ENCODE measurements at places on chromosomes 5 and 9.
A peak's percentile ranks its signal among the peaks of the same experiment; 100 is the strongest.

GRCh38 chr9:71001780-71002386 is 119.5 kb downstream of the TRPM3 start:
- DNase-seq, result no peak

GRCh38 chr5:129243039-129243438 is 148.5 kb downstream of the ISOC1 start:
- peak; percentile 94 for DNase-seq

GRCh38 chr5:83095957-83096539 is 18.7 kb downstream of the XRCC4 start:
- peak; percentile 88 for DNase-seq

DNA sequence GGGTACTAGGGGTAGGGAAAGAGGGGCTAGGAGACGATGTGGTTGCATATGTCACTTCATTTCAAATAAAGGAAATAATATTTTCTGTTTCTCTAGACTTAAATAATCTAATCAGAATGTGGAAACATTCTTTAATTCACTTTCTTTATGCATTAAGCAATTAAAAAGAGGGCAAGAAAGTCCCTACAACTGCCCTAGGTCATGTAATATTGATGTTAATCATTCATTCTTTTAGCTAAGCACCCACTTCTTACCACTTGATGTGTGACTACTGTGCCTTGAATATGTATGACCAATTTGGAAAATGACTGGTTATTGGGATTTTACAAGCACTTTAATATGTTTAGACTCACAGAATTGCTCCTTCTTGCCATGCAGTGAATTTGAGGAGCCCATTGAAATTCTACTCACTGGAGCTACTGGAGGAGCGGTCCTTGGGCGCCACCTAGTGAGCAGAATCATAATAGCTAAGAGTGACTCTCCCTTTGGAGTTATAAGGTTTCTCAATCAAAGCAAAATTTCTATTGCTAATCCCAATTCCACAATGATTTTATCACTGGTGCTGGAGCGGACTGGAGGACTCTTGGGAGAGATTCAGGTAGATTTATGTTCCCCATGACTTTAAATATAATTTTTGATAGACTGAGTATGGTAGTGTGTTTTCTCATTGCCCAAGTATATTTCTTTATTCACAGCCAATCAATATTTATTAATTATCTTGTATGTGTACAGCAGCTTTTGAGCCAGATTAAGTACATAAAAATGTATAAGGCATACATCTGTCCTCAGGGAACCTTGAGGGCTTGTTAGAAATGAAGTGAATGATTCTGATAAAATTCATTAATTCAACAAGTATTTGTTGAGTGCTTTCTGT is 225.1 kb downstream of the ADGRV1 start:
- peak; percentile 50 for DNase-seq

GRCh38 chr9:83059417-83059816 is 3.5 kb downstream of the RASEF start:
- no peak for DNase-seq

DNA sequence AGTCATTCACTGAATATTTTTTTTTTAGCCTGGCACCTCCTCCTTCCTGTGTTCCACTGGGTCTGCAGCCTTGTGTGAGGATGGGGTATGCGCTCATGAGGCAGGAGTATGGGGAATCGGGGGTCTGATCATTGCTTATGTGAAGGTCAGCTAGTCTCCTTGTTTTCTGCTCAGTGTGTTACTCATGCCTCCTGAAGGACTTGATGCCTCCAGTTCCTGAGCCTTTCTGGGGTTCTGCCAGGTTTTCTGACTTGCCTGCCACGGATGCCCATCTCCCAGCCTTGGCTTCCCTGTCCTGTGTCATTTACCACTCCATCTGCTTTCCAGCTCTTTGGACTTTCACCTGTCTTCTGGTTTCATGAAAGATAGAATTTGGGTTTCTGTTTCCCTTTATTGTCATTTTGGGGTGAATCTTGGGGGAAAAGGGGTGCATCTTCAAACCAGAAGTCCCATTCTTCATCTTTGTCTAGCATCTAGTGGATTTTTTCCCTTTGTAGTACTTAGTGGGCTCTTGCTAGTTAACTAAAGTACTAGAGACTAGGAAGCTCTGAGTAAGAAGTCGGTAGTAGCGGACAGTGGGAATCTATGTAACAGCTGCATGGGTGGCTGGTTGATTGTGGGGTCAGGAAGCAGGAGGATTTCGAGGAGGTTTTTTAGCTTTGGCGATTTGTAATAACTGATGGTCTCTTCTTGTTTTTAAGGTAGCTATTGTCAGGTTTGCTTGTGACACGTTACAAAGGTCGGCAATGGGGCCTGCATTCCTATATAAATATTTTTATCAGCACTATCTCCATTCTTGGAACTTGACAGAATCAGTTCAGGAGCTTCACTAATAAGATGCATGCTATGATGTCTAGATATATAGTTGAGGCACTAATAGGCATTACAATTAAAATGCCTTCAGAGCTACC is 8.2 kb downstream of the OTULIN start:
- DNase-seq, result no peak

DNA sequence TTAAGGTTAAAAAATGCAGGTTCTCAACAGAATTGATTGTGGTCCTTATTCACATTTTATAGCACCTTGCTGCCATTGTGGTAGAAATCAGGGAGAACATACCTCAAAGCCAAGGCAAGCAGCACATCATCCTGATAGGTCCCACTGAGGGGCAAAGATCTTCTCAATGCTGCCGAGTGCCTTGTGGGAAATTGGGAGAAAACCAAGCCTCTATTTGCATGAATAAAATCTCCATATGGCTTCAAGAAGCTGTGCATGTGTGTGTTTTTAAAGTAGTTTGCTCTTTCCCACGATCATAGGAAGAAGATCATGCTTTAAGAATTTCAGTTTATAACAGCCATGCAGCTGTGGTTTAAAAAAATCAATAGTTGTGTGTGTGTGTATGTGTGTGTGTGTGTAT is 216.9 kb upstream of the FBXL7 start:
- no peak for DNase-seq

DNA sequence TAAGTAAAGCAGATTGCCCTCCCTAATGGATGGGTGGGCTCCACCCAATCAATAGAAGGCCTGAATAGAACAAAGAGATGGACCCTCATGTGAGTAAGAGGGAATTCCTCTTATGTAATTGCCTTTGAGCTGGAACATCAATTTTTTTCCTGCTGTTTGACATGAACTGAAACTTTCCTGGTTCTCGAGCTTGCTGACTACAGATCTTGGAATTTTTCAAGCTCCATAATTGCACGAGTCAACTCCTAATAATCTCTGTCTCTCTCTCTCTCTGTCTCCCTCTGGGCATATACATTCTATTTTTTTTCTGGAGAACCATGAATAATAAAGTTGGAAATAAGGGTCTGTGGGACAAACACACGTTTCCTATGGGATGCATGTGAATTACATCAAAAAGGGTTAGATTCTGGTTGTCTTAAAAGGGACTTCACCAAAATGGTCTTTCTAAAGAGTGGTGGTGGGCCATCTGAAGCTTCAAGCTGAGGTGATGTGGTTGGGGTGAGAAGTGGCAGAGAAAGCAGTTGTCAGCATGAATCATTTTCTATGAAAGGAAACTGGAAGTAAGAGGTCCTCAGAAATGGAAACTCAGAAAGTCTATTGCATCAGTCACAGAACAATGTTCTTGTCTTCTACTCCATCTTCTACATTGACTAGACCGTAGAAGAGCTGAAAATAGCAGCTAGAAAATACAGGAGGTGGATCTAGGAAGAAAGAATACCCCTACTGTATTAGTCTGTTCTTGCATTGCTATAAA is 47.0 kb upstream of the HOMER1 start:
- DNase-seq, result peak; percentile 42

GRCh38 chr5:17808566-17808965 is 174.3 kb downstream of the TAF11L14 start:
- DNase-seq, result no peak

- DNase-seq, result no peak
These were observed 35.0 kb downstream of the MYO10 start for GRCh38 chr5:16901021-16901644.

DNA sequence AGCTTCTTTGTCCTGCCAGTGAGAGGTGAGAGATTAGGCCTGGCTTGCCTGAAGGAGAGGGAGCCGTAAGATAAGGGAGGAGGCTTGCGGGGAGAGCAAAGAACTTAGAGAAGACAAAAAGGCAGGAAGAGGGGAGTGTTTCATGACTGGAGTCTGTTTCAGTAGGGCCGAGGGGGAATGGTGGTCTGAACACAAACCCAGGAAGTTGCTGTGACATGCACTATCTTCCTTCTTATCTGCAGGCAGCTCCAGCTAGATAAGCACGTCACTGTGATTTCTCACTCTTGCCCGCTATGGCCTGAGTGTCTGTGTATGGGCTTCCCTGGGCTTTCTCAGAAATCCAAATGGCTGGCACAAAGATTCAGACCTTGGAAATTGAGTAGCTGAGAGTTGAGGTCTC is 307.5 kb upstream of the CLINT1 start:
- no peak for DNase-seq

DNA sequence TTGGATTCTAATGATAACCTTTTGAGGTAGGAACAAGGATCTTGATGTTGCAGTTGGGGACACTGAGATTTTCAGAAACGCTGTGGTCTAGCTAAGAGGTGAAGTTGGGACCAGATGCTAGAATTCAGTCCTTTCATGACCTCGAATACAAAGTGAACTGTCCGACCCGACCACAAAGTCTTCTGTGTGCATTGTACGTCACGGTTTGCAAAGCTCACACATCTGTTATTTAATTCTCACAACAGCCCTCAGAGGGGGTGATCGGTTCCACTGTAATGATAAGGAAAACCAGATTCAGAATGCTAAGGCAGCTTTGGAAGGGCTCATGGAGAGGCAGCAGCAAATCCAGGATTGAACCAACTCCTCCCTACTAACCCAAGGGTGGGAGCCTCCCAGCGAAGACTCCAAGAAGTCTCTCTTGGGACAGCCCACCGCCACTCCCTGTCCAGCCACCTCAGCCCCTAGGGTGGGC is 16.6 kb upstream of the KIF12 start:
- DNase-seq, result no peak

DNA sequence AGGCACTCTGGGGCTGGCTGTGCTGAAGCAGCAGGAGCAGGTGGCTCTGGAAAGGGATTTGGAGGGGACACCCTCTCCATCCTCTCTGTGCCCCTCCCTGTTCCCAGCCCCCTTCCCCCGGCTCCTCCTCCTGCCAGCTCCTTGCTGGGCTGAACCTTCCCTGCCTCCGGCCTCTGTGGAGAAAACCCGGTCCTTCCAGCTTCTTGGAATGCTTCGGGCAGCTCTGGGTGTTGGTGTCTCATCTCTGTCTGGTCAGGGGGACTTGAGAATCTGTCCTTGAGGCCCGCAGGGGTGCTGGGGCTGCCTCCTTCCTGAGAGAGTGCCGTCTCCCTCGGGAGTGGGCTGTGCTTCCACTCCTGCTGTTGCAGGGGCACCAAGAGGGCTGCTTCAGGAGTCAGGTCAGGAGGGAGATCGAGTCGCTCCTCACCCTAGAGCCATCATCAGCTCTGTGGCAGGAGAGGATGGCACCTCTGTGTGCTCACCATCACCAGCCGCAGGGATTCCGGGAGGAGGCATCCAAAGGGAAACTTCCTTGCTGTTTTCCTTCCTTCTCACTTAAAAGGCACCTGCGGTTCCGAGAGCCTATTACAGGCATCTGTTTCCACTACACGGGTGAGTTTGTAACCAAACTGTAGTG is 30.6 kb downstream of the NDUFS6 start:
- no peak for DNase-seq

- no peak for DNase-seq
These were observed 802.2 kb upstream of the WWC1 start for GRCh38 chr5:167489202-167489601.

DNA sequence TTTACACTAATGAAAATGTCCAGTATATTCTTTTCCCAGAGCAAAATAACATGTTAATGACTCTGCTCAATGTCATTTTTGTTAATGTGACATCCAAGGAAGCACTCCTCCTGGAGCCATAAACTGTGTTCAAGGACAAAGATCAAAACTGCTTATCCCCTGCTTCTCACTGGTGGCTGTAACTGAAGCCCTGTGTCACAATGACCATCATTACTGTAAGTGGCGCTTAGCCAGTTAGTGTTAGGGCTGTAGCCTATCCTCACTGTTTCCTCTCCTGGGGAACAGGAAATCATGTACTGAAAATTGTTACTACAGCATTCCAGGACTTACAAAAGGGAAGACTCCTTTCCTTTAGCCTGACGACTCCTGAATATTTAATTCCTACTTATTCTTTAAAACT is 71.7 kb upstream of the COX7C start:
- no peak for DNase-seq

- no peak for DNase-seq
These were observed 193.7 kb downstream of the CACNA1B start for GRCh38 chr9:138071292-138071691.

DNA sequence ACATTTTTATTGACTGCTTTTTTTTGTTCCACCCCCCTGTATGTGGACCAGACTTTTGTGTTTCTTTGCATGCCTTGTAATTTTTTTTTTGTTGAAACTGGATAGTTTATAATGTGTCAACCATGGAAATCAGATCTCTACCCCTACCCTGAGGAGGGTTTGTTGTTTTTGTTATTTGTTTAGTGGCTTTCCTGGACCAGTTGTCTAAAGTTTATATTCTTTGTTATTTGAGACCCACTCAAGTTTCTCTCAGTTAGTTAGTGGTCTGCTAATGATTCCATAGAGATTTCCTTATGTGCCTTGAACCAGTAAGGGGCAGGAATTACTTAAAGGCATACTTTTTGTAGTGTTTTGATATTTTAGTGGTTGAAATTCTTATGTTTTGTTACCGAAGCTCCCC is 41.1 kb downstream of the GCNT1 start:
- no peak for DNase-seq

DNA sequence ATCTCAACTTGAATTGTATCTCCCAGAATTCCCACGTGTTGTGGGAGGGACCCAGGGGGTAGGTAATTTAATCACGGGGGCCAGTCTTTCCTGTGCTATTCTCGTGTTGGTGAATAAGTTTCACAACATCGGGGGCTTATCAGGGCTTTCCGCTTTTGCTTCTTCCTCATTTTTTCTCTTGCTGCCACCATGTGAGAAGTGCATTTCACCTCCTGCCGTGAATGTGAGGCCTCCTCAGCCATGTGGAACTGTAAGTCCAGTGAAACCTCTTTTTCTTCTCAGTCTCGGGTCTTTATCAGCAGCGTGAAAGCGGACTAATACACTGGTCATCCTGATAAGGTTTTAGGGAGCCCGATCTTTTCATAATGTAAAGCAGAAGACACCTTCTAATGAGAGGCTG is 687.0 kb upstream of the FTMT start:
- DNase-seq, result no peak

DNA sequence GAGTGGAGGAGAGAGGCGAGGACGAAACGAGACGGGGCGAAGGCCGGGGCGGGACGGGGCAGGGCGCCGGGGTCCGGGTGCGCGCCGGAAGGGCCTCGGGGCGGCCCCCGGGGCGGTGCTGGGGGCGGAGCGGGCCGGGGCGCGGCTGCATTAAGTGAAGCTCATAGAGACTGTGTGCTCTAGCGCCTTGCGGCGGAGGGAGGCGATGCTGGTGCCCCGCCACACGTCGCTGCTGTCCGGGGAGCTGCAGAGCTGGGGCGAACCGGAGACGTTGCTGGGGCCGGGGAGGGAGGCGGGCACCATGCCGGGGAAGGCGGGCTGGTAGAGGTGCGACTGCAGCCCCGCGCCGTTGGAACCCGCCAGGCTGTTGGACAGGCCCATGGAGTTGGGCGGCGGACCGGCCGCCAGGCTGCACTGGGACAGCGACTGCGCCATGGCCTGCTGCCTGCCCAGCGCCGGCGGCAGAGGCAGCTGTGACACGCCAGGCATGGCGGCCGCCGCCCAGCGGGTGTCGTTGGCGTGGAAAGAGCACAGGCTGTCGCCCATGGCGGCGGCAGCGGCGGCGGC is 8.3 kb downstream of the OTP start:
- no peak for DNase-seq
